Left ventricle myocardium superior (tissue), 1 donor: ENCODE measurements at places on chromosomes 2 and 18.

GRCh38 chr2:236180831-236181453, 12.8 kb upstream of the GBX2 start:
- DNase-seq, result no peak

GRCh38 chr2:216490061-216490460, 8.6 kb upstream of the RPL37A start:
- no peak for DNase-seq

GRCh38 chr2:86331384-86331783, 6.0 kb downstream of the REEP1 start:
- no peak for DNase-seq

- no peak for DNase-seq
Measured at GRCh38 chr2:53949457-53949856, 21.3 kb downstream of the PSME4 start.

GRCh38 chr2:239245872-239246721, 154.7 kb downstream of the HDAC4 start:
- DNase-seq, result peak; percentile 70

DNA sequence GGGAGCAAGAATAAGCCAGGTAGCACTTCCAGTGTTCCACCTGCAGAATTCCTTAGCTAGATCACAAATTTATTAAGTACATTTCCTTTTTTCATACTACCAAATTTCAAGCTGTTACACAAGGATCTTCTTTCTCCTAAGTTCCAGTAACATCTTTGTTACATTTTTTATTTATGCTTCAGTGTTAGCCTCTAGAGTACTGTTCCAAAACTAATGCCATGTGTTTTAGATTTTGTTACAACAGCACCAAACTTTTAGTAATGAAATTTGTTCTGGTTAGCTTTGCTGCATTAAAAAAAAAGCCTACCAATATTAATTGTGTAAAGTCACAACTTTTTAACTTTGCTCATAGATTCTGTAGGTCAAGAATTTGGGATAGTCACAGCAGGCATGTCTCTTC, 161.1 kb downstream of the CAMKMT start:
- DNase-seq, result no peak

GRCh38 chr2:45152691-45153090, 143.4 kb upstream of the SIX2 start:
- DNase-seq, result no peak

DNA sequence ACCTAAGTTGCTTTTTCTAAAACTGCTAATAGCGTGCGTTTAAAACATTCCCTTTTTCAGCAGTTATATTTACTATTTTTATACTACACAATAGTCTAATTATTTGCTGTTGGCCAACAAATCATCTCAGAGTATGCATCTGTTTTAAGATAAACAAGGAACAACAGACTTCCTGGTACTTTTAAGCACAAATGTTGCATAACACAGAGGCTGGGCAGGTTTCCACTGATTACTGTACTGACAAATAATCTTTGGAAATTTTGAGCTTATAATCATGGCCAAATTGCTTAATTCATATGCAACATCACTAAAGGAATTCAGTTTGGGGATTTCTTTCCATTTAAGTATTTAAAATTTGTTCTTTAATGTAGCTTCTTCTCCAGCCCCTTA, 737.4 kb upstream of the SALL3 start:
- DNase-seq, result no peak

DNA sequence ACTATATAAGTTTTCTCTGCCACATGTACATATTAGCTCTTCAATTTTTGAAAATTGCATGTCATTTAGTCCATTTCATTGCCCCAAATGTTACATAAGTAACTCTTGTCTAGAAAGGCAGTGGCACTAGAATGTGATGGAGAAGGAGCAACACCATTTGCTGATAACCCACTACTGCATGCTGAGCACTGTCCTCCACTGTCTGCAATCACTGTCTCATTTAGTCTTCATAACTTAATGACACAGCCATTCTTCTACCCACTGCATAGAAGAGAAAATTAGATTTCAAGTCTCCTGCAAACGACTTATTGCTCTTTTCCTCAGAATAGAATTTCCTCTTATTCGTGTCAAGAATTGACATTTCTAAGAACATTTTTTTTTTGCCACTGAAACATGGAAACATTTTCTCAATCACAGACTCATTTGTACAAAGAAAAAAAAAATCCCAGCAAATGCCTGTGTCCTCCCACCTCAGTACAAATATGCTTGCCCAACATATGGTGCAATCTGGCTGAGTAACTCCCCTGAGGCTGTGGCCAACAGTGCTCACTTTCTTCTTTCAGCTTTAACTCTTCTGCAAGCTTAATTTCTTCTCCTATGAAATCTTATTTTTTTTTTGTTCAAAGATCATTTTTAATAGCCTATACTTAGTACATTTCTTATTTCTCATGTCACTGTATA, 768.6 kb upstream of the HS6ST1 start:
- DNase-seq, result peak; percentile 33

GRCh38 chr2:232483923-232484627, 3.6 kb downstream of the ECEL1 start:
- no peak for DNase-seq

GRCh38 chr2:26922405-26923188, 47.8 kb upstream of the MAPRE3 start:
- peak; percentile 47 for DNase-seq

- no peak for DNase-seq
Measured at GRCh38 chr2:219672406-219672805, 45.0 kb downstream of the SLC4A3 start.

GRCh38 chr2:145123606-145124005, 603.7 kb upstream of the ZEB2 start:
- DNase-seq, result peak; percentile 75

DNA sequence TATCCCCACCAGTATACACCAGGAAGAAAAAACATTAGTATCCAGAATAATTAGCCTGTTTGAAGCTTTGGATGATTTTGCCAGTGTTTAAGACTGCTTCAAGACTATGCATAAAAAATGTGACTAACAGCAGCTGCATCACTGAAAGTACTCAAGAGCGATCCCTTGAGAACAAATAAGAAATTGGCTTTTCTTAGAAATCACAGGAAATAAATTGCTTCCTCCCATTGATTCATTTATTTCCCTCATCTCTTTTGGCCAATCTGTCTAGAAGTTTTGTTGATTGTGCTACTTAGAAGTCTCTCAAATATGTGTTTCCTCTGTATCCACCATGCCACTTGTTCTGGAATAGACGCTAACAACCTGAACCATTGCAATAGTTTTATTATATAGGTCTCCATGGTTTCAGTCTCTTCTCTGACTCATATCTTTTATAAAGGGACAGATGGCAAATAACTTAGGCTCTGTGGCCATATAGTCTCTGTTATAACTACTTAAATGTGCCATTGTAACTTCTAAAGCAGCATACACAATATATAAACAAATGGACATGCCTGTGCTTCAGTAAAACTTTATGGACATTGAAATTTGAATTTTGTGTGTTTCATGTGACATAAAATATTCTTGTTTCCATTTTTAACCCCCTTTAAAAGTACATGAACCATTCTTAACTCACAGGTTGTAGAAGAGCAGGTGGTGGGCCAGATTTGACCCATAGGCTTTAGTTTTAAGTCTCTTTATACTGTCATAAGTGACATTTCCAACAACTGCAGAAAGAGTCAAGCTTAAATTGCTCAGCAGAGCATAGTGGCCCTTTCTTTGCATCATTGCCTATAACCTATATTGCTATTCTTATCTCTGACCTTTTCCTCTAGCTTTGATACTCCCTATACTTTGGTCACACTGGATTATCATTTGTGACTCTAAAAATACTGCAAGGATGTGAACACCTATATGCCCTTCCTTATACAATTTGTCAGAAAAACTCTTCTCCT, 123.9 kb downstream of the MC4R start:
- DNase-seq, result no peak

GRCh38 chr2:56244506-56244905, 60.7 kb downstream of the CCDC85A start:
- DNase-seq, result no peak

- no peak for DNase-seq
Measured at GRCh38 chr2:16182841-16183240, 242.5 kb downstream of the MYCN start.

DNA sequence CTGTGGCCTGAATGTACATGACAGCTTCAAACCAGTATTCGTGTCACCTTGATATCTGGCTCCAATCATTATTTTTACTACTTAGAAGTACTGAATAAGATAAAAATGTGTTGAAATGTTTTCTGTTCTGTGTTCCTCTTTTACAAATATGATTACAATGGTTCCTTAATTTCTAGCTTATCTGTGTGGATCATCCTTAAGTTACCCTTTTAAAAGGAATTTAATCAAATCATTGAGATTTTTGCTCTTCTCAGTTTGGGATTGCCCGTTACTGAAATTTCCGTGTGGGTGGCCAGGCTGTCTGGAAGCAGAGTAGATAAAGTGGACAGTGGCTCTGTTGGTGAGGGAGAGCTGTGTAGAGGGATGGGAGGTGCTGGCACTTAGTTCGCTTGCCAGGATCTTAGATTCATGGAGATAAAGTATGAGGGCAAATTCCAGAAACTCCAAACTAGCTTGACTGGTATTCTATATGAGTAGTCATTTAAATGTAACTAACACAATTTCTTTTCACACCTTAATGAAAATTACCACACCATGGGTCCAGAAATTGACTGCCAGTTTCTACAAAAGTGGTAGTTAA, 27.4 kb upstream of the SAG start:
- DNase-seq, result no peak

GRCh38 chr2:25369876-25370275, 28.2 kb upstream of the DNMT3A start:
- DNase-seq, result no peak

- DNase-seq, result no peak
Measured at GRCh38 chr18:29181151-29181901, 1004.4 kb upstream of the CDH2 start.

DNA sequence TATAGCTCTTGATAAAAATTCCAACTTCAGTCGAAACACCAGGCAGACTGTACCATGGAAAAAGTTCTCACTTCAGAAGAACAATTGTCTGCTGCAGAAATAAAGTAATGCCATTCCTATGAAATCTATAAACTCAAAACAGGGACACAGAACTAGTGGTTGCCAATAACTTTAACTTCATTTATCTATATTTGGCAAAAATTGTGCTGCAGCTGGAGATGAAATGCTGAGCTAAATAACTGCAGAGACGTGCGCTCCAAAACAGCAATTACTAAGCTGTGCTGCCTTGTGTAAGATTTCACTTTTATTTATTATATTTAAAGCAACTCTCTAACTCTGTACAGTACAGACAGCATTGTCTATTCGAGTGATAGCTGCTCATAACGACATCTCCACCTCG, 540.1 kb upstream of the ID2 start:
- no peak for DNase-seq

DNA sequence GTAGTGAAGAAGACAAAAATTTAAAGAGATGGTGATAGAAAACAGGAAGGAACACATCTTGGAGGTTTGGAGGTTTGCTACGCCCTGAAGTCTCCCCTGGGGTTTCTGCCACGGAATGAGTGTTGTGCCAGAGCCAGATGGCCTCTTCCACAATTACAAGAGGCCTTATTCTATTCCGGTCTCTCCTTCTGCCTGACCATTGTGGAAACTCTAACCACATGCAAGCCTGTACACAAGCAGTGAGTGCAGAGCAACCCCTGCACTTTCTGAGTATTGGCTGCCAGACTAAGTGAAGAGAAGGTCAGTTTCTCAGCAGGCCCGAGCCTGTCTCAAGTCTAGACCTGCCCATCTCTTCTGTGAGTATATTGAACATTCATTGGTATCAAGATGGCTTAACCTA, 22.7 kb upstream of the MYO1B start:
- DNase-seq, result peak; percentile 38

- no peak for DNase-seq
Measured at GRCh38 chr18:38460657-38461056, 895.1 kb upstream of the CELF4 start.

DNA sequence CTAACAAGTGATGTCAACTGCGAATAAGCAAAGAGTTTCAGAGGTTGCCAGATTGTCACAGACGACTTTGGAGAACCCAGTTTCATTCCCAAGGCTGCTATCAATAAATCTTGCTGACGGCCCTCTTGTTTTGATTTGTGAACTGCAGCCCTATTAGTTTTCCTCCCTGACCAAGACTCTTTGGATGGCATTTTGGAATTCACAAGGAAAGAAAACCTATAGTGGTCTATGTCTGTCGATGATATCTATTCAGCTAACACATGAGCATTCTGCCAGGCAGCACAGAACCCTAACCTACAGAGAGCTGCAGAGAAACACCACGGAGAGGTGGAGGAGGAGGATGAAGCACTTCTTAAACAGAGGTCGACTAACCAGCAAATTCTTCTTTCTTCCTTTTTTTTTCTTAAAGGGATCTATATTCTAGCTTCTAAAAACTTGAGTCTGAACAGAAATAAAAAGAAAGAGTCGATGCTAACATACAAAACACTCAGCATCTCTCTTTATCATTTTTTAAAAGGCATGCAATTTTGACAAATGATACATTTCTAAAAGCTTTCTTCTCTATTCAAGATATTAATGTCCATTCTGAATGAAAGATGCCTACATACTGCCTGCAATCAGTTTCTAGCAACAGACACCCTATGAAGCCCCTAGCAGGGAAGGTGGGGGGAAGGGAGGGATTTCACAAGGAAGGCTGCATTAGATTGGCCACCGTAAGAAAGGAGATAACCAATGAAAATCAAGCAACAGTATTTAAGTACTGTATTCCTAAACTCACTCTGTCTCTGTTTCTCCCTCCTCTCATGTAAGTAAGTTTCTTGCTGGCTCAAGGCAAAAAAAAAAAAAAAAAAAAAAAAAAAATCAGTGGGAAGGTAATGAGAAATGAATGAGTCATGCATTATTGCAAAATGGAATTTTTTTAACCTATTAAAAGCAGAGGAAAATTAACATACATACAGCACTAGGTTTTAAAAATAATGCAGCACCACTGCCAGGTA, 83.0 kb upstream of the CHRNA1 start:
- DNase-seq, result no peak

- no peak for DNase-seq
Measured at GRCh38 chr2:45943219-45944044, 292.0 kb downstream of the PRKCE start.

DNA sequence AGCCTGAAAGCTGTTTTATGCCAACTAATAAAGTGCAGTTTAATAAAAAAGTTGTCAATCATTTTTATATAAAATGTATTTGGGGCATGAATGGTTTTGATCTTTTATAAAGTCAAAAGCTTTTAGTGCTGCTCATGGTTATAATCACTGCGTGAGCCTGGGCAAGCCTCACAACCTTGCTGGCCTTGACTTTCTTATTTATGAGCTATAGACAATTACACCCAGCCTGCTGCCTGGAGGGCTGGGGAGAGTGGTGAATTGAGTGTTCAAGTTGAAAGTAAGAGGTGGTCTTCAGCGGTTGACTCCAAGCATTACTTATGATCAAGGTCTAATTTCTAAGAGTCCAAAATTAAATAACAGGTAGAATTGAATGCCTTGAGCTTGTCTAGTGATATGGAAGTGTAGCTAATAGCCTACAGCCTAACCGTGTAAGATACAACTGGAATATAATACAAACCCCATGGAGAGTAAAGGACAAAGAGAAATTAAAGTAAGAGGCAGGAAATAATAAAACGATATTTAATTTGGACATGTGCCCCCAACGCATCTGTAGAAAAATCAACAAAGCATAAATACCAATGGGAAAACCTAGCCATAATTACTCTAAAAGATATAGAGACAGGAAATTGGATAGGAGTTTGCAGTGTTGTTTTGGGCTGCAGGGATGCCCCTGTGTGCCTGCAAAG, 106.0 kb upstream of the CYP1B1 start:
- DNase-seq, result no peak

- no peak for DNase-seq
Measured at GRCh38 chr18:61860302-61860701, 32.5 kb downstream of the RNF152 start.
